ENCODE measurements at places on chromosomes 11 and 22.

- no peak for DNase-seq
Observed at GRCh38 chr11:117652521-117652920, 144.5 kb downstream of the DSCAML1 start.

DNA sequence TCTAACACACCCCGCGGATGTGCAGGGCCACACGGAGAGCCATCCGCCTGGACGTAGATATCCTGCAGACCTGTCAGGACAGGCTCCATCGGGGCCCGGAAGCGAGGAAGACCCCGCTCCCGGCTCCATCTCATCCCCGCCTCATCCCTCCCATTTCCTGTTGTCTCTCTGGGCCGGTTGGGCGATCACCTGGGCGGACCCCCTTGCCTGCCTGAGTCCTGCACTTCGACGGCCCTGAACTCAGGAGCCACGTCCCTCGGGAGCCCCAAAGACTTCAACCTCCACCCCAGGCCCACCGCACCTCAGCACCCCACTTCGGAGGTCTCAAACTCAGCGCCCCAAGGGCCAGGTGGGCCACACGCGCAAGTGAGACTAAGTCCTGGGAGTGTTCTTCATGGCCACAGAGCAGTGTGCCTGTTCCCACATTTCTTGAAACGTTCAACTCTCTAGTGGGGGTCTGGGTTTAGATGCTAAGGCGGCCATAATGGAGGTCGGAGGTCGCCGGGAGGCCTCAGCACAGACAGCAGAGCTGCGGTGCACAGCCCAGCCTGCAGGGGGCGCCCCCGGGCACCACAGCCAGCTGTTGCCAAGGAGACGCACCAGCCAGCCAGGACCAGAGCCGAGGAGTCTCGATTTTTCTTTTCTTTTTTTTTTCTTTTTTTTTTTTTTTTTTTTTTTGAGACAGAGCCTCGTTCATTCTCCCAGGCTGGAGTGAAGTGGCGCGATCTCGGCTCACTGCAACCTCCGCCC lies 26.0 kb upstream of the FADD start:
- DNase-seq, result peak; percentile 38

- no peak for DNase-seq
Observed at GRCh38 chr11:61168800-61169199, 7.6 kb upstream of the VPS37C start.

DNA sequence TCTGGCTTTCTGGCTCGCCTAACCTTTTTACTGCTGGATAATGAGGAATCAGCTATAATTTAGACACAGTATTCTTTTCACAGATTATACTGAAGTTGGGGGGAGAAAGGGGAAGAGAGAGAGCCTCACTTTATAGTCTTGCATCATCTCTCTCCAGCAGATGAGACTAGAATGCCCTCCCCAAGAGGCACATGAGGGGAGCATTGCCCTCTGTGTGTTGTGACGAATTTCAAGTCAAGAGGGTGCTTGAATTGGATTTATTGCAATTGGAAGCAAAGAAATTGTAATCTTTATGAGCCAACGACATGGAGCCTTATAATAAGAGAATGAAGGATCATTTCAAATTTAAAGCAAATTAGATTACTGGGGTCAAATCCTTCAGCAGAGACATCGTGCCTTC lies 17.6 kb upstream of the CADM1 start:
- no peak for DNase-seq

DNA sequence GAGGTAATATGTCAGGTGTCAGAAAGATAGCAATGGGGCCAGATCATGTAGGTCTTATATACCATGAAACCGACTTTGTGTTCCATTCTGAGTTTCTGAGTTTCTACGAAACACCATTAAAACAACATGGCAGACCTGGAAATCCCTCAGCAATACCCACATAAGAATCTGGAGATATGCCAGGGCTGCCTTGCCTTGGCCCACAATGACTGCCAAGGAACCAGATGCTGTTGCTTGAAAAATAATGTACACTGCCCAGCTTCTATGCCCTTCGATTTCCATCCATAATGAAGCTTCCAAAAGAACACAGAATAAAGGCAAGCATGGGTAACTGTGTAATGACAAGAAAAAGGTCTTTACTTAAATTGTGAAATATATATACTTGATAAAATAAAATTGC lies 277.4 kb downstream of the SOX6 start:
- DNase-seq, result no peak

DNA sequence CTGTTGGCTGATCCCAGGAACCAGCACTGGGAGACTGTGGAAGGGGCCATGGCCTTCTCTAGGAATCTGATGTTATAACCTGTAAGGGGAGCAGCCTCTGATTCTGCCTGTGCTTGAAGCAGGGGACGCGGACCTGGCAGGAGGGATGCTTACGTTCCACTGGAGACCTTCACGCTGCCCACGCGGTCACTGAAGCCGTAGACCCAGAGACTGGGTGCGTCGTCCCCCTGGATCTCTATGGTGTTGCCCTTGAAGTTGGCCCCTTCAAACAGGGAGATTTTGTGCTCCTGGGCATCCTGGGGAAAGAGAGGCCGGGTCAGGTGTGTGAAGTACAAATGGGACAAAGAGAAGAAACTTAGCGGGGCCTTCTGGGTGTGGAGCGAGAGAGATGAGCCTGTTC lies 11.8 kb upstream of the TPST2 start:
- no peak for DNase-seq

GRCh38 chr11:83793310-83793709 lies 507.1 kb upstream of the CCDC90B start:
- no peak for DNase-seq

- DNase-seq, result no peak
Observed at GRCh38 chr22:46688949-46689348, 49.1 kb downstream of the CERK start.

- peak; percentile 69 for DNase-seq
Observed at GRCh38 chr22:30290342-30291057, 1.2 kb upstream of the CASTOR1 start.

Measured in GM12865 (cell line).